ENCODE measurements at places on chromosomes 6 and 20.

GRCh38 chr6:73452107-73452461, at the start of gene CGAS:
Gene CGAS, minus strand, starts transcription at chr6:73452297. Its CDS starts 116 bp downstream, at chr6:73452181.
- DNase-seq = no peak

- no peak for DNase-seq
Observed at GRCh38 chr6:137351890-137352289, 132.7 kb upstream of the IFNGR1 start.

DNA sequence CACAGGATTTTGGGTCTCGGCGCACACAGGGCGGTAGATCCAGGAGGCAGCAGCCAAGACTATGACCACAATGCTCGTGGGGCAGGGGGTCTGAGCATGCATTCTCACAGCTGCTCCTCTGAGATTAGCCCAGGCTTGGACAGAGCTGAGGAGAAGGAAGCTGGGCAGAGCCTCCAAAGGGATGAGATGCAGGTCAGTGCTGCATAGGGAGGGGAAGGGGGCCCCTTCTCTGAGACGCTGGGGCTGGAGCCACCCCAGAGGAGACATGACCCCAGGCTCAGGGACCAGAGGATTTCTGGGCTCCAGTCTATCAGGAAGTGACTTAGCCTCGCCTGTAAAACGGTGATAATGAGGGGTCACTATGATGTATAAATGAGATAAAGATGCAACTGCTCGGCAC, 93.9 kb downstream of the BFSP1 start:
- no peak for DNase-seq

DNA sequence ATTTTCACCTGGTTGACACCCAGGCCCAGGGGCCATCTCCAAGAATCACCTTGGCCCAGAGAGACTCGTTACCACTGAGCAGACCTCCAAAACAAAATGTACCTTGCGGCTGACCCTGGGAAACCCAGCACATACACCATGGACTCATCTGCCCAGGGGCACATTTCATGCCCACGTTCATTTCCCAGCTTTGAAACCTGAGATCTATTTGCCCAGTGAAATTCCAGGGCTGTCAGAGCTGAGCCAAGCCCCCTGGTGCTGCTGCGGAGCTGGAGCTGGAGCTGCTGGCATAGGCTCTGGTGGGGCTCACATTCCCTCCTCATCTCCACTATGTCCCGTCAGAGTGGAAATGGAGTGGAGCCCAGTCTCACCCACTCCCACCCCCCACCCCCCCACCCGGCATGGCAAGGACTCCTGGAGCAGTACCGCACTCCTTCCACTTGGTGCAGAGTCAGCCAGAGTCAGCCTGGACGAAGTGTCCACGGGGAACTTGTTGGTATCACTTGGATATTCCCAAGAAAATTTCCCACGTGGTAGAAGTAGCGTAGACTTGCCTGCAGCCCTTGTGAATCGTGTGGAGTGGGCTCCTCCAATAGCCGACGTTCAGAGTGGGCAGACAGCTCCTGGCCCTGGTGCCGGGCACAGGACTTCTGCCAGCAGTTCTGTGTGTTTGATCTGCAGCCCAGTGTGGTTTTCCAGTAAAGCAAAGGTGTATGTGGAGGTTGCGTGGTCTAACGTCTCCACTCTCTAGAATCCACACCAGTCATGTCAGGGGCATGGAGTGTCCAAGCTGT, 18.1 kb upstream of the OSER1 start:
- no peak for DNase-seq

DNA sequence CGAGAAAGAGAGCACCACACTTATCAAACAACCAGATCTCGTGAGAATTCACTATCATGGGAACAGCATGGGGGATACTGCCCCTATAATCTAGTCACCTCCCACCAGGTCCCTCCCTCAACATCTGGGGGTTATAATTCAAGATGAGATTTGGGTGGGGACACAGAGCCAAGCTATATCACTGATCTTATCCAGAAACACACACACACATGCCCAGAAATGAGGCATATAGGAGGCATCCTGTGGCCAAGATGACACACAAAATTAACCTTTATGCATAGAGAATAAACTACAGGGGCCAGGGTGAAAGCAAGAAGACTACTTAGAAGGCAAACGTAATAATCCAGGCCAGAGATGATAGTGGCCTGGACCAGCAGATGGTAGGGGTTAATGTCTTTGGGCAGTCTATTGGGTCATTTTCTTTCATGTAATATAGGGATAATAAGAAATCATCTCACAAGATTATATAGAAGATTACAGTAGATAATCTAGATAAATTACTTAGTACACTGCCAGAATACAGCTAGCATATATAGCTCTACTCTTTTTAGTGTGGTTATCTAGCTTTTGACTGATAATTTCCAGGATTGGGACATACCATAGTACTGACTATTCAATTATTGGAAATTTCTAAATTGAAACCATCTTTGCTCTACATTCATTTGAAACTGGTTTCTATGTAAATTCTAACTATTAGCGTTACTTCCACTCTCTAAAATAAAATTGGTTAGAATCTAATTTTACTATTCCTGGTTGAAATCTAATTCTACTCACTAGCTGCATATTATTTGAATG, 20.0 kb downstream of the RNF144B start:
- no peak for DNase-seq

DNA sequence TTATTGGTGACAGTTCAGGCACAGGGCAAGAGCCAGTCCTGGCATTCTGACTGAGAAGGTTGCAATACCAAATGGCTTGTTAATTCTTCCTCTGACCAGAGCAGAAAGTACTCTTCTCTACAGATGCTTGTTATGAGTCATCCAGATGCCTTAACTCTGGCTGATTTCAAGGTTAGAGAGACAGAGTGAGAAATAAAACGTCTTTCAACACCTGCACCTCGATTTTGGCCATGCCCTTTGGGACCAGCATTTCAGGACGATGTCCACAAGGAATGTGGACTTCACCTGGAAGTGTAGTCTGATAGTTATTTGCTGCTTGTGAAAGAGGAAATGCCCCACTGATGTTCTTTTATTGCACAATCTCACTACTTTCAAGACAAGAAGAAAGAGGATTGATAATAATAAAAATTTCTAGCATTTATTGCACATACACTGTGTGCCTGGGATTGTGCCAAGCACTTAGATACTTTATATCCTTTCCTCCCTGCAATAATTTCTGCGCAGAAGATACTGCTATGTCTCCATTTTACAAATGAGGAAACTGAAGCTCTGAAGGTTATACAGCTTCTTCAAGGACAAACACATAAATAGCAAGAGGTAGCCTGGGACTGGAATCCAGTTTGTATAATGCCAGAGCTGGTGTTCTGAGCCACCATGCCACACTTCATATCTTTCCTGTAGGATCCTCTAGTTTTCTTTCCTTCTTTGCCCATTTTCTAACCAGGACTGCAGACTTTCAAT, 33.5 kb upstream of the MCM3 start:
- no peak for DNase-seq

DNA sequence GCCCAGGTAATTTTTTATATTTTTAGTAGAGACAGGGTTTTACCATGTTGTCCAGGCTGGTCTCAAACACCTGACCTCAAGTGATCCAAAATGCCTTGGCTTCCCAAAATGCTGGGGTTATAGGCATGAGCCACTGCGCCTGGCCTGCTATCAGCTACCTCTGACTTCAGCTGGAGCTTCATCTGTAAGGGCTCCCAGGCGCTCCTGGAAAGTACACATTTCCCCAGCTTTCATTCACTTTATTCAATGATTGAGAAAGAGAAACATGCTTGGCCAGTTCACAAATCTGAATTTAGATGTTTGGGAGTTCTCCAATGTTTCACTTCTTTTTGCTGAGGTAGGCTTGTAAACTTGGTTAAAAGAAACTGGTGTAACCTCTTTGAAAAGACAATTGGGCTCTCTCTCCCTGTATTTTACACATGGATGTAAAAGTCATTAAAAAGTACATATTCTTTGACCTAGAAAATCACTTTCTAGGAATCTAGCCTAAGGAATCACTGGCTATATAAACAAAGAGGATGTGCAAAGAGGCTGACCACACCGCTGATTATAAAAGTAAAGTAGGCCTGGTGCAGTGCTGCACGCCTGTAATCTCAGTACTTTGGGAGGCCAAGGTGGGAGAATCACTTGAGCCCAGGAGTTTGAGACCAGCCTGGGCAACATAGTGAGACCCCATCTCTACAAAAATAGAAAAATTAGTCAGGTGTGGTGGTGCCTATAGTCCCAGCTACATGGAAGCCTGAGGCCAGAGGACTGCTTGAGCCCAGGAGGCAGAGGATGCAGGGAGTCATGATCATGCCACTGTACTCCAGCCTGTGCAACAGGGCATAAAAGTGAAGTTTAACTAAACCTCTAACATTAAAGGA, 128.9 kb downstream of the BACH2 start:
- DNase-seq = no peak

- DNase-seq = no peak
Observed at GRCh38 chr6:128882991-128883611, at the start of gene LAMA2. Gene LAMA2, plus strand, starts transcription at chr6:128883138. Its CDS starts 108 bp downstream, at chr6:128883246.
